Hepatocyte (in vitro differentiated cells): ENCODE measurements at places on chromosomes 3 and 15. TPM values are rescaled to one million over a fixed set of nuclear protein-coding genes. Genes with fewer than 3 reads are reported as not detected.

ISLR gene
- total RNA-seq = 31.4 and 36.4 TPM in 2 replicates

LDHAL6B gene
- total RNA-seq = not detected in 2 replicates

SPSB4 gene
- total RNA-seq = 1.3 TPM in 2 replicates

LRRC15 gene
- total RNA-seq = not detected in 2 replicates

RTP3 gene
- total RNA-seq = 0.64 and 2.0 TPM in 2 replicates

HERC2 gene
- total RNA-seq = 36.2 and 57.4 TPM in 2 replicates

FETUB gene
- total RNA-seq = 5.7 and 7.2 TPM in 2 replicates

BNC1 gene
- total RNA-seq = 13.5 and 24.3 TPM in 2 replicates

USP8 gene
- total RNA-seq = 59.9 and 79.9 TPM in 2 replicates

MCCC1 gene
- total RNA-seq = 30.8 and 32.1 TPM in 2 replicates

SNTN gene
- not detected in 2 replicates for total RNA-seq

GADL1 gene
- total RNA-seq = 0.13 and 0.16 TPM in 2 replicates

GOLGA6L24 gene
- not detected in 2 replicates for total RNA-seq

CRABP1 gene
- 132 and 140 TPM in 2 replicates for total RNA-seq

ZDHHC19 gene
- total RNA-seq = not detected in 2 replicates

RYK gene
- 99.5 and 102 TPM in 2 replicates for total RNA-seq

BTD gene
- 37.6 and 37.9 TPM in 2 replicates for total RNA-seq

SLC27A2 gene
- total RNA-seq = 37.0 and 41.3 TPM in 2 replicates
